ENCODE measurements at places on chromosomes 12 and 14.

DNA sequence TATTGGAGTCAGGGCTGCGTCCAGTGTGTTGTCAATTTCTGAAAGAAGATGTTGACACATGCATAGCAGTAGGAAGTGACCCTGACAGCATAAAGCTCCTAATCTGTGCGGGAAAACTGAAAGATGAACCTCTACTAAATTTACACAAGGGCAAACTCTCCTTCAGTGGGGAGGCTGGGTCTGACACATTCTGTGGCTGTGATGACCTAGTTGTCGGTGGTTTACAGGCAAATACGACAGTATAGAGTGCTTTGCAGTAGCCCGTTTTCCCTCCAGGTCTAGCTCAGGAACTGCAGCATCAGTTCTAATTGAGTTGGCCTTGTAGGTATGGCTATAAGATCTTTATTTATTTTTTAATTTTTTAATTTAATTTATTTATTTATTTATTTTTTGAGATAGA lies 14.8 kb upstream of the GABARAPL1 start:
- DNase-seq: no peak

DNA sequence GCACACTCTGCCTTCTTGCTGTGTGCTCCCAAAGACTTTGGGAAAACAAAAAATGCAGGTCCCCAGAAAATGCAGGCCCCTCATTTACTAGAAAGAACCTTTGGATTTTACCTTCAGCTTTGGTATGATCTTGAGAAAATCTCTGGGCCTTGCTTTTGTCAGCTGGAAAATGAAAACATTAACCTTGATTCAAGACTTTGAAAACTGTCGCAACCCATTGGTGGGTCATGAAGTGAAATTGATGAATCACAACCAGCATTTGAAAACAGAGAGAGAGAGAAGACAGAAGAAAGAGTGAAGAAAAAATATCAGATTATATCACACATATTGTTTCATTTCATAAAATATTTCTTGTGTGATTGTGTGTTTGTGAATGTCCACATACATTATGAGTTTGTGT lies 322.5 kb downstream of the ZFP36L1 start:
- DNase-seq: no peak

DNA sequence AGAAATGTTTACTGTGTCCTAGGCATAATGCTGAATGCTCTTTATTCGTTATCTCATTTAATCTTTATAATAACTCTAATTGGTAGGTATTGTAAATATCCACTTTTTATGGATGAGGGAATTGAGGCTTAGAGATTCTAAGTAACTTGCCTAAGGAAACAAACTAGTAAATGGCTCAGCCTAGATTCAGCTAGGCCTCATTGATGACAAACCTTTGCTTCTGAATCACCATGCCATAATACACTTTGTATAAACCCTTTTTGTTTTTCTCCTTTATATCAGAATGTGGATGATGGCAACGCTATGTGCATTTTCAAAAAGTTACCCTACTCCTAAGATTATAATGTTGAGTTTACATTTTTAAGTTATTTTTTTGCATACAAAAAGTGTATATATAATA lies 34.0 kb downstream of the MNAT1 start:
- DNase-seq: no peak

- no peak for DNase-seq
Measured at GRCh38 chr12:14279845-14280244, 85.6 kb upstream of the ATF7IP start.

- no peak for DNase-seq
Measured at GRCh38 chr12:110670161-110670701, 18.7 kb downstream of the HVCN1 start.

DNA sequence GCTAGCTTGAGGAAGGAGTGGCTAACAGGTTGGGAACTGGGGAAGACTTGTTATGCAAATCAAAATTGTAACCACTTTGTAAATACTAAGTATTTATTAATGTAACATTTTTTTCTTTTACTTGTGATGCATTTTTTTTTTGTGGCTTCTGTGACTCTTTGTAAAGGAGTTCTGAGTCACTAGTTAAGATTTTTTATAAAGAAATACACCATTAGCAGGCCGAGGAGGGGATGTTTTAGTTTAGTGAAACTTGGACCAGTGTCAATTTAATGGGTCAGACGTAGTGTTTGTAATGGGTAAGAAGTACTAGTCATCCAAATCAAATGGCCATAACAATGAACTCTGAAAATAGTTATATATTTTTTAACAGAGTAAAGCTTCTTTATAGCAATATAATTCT lies 43.1 kb downstream of the AKAP6 start:
- DNase-seq: no peak

DNA sequence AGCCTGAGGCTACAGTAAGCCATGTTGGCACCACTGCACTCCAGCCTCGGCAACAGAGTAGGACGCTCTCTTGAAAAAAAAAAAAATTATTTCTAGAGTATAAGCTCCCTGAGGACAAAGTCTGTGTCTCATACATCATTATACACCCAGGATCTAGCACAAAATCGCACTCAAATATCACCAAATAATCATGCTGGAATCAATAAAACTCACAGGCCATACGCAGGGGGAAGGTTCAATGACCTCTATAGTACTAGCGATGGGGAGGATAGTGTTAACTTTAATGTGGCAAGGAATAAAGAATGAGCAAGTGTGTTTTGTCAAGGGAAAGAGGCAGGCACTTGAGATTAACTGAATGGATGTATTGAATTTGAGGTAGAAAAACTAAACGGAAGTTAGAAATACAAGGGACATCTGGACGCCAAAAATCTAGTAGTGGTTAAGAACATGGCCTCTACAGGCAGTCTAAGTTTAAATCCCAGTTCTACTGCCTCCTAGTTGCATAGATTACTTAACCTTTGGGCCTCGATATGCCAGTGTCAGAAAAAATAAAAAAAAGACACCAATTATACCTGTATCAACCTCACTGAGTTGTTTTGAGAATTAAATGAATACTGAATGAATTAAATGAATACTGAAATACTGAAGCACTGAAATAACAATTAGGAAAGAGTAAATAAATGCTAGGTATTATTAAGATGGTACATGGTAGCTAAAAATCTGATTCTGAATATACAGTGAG lies 4.4 kb upstream of the AP4S1 start:
- no peak for DNase-seq

GRCh38 chr14:104595911-104596450 lies 8.6 kb downstream of the TMEM179 start:
- DNase-seq: no peak

GRCh38 chr12:130493951-130494350 lies 156.3 kb downstream of the PIWIL1 start:
- no peak for DNase-seq

DNA sequence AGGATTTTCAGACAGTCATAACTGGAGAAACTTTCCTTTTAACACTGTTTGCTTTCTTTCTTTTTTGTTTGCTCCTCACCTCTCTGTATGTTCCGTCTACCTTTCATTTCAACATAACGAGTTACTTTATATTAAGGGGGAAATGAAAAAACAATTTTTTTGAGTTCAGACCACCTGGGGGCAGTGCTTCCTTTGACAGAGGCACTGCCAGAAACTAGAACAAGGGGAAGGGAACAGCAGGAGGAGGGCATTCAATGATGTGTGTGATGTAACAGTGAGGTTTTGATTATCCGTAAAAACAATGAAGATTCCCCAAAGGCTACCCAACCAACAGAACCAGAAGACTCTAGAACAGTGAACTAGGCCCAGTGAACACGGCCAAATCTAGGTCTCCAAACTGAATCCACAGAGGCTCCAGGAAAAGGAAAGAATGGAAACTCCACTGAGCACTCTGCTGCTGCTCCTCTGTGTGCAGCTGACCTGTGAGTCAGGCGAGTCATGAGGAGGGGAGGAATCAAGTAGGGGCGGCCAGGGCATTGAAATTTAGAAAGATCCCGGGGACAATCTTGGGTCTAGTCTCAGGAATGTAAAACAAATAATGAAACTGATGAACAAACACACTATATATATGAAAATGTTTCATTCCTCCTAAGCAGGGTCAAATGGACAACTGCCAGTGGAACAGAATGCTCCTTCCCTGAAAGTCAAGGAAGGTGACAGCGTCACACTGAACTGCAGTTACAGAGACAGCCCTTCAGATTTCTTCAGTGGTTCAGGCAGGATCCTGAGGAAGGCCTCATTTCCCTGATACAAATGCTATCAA lies 323.5 kb downstream of the DAD1 start:
- DNase-seq: no peak

DNA sequence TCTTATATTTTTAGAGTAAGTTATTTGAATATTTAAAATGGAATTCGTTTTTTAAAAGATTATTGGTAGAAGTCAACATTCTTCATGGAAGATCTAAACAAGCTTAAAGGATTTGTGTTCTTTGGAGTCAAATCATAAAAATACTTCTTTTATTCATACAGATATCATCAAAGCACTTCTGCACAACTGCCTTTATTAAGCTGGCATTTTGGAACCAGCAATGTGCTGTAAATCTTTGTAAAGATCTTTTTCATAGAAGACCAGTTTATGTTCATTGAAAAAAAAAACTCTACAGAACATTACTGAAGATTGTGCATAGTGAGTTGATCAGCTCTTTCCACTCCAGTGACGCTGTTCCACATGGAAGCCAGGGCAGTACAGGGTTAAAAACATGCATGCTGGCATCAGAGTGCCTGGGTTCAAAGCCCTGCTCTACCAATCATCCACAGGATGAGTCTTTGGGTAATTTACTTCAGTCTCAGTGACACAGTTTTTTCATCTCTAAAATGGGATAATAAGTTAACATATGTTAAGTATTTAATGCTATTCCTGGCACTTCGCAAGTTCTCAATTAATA lies 109.6 kb upstream of the SLC38A4 start:
- DNase-seq: no peak

DNA sequence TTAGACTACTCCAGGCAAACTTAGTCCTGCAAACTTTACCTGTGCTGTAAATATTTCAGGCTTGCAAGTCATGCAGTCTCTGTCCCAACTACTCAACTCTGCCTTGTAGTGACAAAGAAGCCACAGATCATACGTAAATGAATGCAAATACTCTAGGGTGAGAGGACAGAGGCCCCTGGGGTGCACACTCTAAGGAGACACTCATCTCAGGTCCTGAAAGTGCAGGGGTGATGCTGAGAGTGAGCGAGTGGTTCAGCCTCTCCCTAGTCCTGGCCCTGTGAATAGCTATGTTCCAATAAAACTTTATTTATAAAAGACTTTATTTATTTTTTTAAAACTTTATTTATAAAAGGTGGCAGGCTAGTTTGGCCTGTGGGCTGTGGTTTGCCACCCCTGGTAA lies 34.9 kb downstream of the HCAR2 start:
- DNase-seq: no peak

- DNase-seq: no peak
Measured at GRCh38 chr14:35821564-35822411, 4.3 kb upstream of the BRMS1L start.

GRCh38 chr12:62264706-62265105 lies 4.5 kb downstream of the USP15 start:
- DNase-seq: no peak

- peak; percentile 31 for DNase-seq
Measured at GRCh38 chr12:48189331-48190125, 6.1 kb downstream of the CCDC184 start.

- DNase-seq: no peak
Measured at GRCh38 chr14:102591372-102591943, 991 bp upstream of the RCOR1 start.

DNA sequence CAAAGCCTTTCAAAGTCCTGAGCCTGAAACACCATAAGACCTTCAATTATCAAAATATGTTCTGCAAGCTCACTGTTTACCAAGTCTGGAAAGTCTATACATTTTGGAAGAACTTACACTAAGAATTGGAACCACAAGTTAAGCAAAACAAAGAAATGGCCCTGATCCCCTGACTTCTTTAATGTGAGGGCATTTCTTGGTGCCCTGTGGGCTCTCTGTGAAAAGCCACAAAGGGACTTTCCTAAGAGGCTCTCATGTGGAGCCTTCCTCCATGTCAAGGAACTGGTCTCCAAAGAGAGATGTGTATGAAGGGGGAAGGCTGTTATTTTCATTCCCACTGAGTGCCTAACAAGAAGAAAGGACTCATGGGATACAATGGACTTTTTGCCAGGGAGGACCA lies 13.5 kb upstream of the MYH6 start:
- DNase-seq: no peak
